Gastrocnemius medialis (tissue), 4 donors: ENCODE measurements at places on chromosomes 6 and 20. TPM values are rescaled to one million over a fixed set of nuclear protein-coding genes. Genes with fewer than 3 reads are reported as not detected.

RAB22A gene
- 9.3 TPM for total RNA-seq

SLC35D3 gene
- not detected for total RNA-seq

UBE2J1 gene
- total RNA-seq: 14.3 TPM

E2F1 gene
- 1.4 TPM for total RNA-seq

HUS1B gene
- total RNA-seq: 0.97 TPM

GPLD1 gene
- 0.23 TPM for total RNA-seq

BTN1A1 gene
- not detected for total RNA-seq

NNAT gene
- total RNA-seq: 2.4 TPM

GPANK1 gene
- total RNA-seq: 26.1 TPM

NFATC2 gene
- 2.4 TPM for total RNA-seq

NKAIN4 gene
- not detected for total RNA-seq

TUBB2B gene
- total RNA-seq: 1.6 TPM

WFDC10B gene
- not detected for total RNA-seq

DDO gene
- total RNA-seq: 3.5 TPM

GRCh38 chr6:21842875-21843645 lies 249.5 kb downstream of the SOX4 start:
- no peak for DNase-seq

- no peak for DNase-seq
Observed at GRCh38 chr6:74899416-74899815, 306.4 kb downstream of the COL12A1 start.

DNA sequence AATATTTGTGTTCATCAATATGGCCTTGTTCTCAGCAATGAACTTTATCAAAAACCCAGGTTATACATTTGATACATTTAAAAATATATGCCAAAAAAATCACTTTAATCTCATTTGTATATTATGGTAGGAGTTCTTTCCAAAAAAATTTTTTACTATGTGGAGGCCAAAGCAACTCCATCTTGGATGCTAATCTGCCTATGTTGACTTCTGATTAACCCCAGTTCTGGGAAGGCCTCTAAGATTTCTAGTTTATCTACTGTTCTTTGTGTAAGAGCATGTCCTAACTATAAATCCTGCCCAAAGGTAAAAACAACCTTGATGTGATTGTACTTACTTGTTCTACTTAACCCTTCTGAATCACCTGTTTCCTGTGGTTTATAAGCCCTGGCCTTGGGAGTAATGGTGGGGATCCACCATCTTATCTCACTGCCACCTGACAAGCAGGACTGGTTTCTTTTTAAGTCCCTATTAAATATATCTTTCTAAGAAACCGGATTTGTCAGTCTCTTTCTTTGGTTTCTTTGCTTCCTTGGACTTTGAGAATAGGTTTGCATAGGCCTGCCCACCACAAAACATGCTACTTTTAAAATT lies 46.7 kb downstream of the RNGTT start:
- DNase-seq: no peak

- DNase-seq: no peak
Observed at GRCh38 chr6:147561726-147562125, 53.2 kb downstream of the SAMD5 start.

DNA sequence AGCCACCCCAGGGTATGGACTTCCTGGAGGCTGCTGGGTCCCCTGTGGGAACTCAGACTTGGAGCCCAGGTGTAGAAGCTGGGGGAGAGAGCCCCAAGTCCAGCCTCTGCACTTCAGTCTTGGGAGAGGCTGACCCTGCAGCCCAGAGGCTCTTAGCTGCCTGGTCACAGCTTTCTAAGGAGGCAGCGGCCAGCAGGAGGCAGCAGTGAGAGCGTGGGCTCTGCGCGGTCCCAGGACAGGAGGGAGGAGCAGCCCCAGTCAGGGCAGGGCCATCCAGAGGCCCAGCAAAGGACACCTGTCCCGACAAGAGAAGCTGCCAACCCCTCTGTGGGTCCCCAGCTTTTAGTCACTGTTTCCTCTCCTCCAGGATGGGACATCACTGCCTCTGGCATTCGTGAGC lies 9.4 kb downstream of the TREML2 start:
- DNase-seq: no peak

GRCh38 chr6:50289366-50289765 lies 239.6 kb upstream of the DEFB112 start:
- DNase-seq: no peak

DNA sequence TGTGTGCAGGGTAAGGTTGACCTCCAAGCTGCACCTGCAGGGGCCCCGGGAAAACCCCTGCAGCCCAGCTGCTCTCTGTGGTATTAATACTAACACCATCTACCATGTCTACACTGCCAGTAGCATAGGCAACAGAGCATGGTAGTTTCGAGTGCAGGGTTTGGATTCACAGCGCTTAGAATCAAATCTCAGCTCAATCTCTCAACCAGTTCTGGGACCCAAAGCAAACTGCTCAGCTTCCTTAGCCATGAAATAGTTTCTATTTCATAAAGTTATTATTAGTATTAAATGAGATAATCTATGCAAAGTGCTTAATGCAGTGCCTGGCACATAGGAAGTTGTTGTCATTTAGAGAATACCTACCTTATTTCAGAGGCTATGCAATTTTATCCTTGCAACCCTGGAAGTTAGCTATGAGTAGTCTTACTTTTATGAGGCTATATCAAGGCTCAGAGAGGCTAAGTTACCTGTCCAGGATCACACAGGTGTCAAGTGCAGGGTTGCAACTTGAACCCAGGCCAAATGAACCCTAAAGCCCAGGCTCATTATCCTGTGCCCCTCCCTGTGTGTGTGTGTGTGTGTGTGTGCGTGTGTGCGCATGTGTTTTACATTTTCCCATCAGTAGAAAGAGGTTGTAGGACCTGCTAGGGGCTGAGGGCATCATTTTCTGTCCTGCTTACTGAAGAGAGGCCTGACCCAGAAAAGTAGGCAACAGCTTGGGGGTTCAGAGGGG lies 27.6 kb upstream of the MRPS18A start:
- DNase-seq: no peak

GRCh38 chr6:157260735-157261410 lies 62.4 kb downstream of the TMEM242 start:
- no peak for DNase-seq

DNA sequence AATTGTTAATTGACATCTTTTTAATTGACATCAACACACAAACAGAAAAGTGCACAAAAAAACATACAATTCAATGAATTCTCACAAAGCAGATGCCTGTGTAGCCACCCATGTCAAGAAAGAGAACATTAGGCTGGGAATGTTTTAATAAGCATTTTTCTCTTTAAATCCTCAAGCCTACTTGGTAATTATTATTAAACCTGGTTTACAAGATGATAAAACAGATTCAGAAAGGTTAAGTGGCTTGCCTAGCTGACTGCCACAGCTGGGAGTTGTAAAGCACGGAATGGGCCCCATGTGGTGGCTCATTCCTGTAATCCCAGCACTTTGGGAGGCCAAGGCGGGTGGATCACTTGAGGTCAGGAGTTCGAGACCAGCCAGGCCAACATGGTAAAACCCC lies 90.0 kb upstream of the AKAP12 start:
- DNase-seq: no peak

GRCh38 chr6:107621229-107621937 lies 131.5 kb downstream of the SOBP start:
- DNase-seq: no peak

DNA sequence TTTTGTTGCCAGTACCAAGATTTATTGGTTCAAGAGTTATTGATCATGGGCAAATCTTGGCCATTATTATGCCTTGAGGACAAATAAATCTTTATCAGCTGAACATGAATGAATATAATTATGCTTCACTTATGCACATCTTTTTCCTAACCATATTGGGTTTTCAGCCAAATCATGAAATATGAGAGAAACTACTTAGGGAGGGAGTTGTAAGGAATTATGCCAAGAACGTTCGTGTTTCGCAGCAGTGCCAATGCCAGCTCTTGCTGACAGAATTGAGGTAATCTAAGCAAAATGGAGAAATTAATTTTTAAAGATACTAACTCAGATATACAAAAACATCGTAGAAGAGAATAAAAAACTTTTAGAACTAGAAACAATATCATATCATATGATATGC lies 301.1 kb upstream of the SASH1 start:
- DNase-seq: no peak

GRCh38 chr6:36971921-36972673 lies 13.9 kb downstream of the MTCH1 start:
- no peak for DNase-seq

DNA sequence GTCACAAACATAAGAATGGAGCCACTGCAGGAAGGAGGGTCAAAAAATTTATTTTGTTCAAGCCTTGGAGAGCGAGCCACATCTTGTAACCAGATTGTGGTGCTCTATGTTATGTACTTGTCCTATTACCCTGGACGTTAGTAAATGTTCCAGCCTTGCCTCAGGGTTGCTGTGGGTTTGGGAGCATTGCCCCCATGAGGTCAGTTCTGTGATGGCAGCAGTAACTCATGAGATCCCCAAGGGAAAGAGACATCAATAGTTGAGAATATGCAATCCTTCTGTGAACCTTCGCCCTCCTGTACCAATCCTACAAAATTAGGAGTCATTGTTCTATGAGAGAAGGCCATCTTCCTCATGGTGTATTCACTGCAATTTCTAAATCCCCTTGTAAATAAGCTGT lies 16.4 kb upstream of the CFAP206 start:
- DNase-seq: no peak

DNA sequence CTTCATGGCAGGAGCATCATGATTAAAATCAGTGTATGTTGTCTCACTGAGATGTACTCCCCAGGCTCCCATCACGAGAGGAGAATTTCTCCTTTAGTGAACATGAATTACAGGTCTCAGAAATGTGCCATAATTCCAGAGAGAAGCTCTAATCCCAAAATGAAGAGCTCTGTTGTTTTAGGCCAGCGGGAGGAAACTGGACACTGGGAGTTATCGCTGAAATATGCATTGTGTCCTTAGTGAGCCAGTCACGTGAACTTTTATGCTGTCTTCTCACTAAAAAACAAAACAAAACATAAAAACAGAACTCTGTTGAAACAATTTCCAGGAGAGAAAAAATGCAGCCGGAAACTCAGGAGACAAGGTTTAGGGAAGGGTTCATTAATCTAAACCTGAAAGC lies 315.7 kb upstream of the NT5E start:
- no peak for DNase-seq

DNA sequence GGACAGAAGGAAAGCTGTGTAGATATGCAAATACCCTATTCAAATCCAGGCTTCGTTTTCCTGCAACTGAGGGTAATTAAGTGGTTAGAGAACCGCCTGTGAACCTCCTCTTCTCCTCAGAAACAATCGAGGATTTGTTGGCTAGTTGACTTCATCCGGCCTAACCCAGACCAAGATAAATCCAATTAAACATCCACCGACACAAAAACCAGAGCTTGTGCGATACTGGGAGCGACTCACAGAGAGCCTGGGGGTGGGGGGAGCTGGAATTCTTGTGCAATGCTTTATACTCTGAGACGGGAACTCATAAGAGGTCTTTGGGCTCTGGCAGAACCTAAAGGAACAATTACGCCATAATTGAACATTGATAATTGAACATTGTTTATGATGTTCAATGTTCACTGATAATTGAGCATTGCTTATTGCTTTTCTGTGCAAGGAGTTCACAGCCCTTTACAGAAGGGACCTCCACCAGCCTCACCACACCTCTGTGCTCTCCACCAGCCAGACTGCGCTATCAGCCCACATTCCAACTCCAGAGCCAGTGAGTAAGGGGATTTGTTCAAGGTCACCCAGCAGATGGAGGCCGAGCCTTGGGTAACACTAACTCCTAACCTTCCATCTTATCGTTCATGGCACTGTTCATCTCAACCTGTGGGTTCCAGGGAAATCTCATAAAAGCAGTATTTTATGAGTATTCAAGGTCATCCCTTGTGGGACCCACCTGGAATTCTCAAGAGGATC lies 429.6 kb upstream of the JARID2 start:
- no peak for DNase-seq

GRCh38 chr6:107585815-107586435 lies 96.0 kb downstream of the SOBP start:
- DNase-seq: no peak

- DNase-seq: no peak
Observed at GRCh38 chr20:19451923-19452295, 239.5 kb downstream of the SLC24A3 start.

DNA sequence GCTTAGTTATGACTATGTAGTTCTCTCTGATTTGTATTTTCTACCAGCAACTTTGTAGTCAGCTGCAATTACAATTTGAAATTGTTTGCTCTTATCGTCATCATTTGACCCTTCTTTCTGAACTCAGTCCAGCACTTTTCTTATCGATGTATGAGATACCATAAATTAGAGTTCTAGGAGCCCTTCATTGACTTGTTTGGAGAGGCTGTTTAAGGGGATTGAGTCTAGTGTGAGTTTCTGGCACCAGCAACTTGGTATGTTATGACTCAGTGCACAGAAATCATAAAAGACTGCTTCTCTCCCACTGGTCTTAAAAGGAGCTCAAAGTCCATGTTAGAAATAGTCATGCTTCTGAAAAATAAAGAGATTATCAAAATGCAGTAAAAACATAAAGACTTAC lies 190.3 kb downstream of the TENT5A start:
- no peak for DNase-seq

DNA sequence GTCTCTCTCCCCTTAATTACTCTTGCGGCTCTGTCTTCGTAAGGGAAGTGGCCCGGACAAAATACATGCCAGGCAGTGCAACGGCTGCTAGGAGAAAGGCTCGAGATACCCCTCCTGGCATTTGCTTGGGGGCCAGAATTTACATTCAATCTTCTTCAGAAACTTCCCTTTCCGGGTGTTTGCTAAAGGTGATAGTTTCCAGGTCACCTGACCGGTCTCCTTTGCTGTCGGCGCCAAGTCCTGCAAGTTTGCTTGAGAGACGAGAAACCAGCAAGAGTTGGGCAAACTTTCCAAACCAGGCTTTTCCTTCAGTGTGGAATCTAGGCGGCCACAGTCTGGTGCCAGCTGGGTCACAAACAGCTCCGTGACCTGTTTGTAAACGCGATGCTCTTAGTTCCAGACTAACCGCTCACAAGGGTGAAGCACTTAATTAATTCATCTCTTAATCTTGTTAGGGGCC lies 563 bp upstream of the SRSF3 start:
- DNase-seq: peak; percentile 18

- DNase-seq: no peak
Observed at GRCh38 chr6:107129370-107129925, 14.1 kb upstream of the BEND3 start.

DNA sequence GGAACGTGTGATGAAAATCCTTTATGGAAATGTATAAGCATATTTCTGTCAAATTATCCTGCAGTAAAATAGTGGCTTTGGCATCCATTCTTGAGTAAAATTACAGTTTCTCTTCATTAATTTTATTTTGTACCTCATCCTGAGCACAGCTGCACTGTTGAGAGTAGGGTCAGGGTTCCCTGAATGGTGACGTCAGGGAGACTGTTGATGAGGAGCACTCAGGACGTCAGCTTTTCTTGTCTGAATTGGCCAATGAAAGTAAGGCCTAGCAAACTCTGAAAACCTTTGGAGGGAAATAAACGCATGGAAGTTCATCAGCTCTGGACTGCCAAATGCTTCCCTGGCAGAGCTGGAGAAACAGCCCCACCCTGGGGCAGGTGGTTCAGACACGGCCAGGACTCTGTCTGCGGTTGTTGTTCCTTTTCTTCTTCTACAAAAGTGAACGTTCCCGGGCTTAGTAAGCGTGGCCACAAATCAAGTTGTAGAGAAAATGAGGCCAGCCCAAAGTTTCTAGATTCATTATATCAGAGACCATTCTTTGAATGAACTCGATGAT lies 179.7 kb upstream of the EXOC2 start:
- DNase-seq: no peak
